ENCODE measurements at places on chromosomes 7 and 10.

GRCh38 chr10:113735913-113736312 is 15.6 kb upstream of the PLEKHS1 start:
- DNase-seq = no peak

DNA sequence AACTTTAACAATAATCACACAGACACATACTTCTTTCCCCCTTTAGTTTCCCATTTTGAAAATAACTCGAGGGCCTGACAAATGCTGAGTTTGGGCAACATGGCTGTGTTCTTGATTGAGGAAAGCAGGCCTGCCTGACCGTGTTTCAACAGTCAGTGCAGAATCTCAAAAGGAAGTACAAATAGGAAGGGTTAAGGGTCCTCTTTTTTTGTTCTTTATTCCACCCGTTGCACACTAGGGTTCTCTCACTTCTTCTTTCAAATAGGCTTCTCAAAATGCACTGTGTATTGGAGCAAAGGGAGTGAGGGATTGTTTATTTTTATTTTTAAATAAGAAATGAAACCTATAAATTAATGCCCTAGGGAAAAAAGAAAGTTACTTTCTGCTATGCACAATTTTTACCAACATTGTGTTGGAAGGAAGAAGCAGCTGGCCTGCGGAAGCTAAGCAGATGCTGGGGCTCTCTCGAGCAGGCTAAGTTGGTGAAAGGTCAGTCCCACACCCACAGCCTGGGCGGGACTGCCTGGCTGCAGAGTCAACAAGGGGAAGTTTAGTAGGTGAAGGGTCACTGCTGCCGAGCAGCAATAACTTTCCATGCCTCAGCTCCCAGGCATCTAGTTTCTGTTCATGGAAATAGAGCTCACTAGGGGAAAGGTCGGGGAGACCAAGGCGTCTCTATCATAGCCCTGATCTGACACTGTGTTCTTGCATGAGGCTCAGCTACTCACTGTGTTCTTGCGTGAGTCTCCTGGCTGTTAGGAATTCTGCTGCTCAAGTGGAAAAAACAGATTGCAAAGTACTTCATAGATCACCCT is 12.2 kb upstream of the PDK4 start:
- DNase-seq = peak; percentile 98

DNA sequence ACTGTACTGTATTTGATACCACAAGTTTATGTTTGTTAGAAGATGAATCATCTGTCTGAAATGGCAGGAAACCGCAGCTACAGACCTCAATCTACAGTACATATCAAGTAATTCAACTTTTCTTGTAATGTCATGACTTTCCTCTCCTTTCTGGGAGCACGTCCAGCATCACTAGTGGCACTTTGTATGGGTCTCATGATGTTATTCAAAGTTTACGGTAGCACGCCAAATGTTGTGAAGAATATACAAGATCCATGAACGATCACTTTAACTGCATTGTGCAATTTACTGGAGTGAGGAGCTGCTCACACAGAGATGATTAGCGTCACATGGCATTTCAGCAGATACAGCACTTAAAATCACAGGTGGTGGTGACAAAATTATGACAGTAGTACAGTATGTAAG is 257.8 kb upstream of the GNAI1 start:
- no peak for DNase-seq

DNA sequence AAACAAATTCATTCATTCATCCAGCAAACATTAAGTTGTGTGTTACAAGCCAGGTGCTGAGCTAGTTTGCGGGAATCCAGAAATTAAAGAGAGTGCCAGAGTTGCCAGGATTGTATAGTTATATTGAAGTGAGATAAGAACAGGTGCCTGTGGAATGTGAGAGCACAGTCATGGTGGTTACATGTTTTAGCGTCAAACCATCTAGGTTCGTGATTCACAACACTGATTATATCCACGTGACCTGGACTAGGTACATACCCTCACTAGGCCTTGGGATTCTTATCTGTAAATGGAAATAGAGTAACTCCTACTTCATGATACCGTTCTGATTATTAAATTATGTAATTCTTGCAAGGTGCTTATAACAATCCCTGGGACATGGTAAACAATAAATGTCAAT is 24.5 kb upstream of the CDK1 start:
- DNase-seq = no peak

GRCh38 chr10:109695988-109696387 is 227.3 kb downstream of the XPNPEP1 start:
- DNase-seq = no peak
